ENCODE measurements at places on chromosomes 5 and 9.
A peak's percentile ranks its signal among the peaks of the same experiment; 100 is the strongest.

DNA sequence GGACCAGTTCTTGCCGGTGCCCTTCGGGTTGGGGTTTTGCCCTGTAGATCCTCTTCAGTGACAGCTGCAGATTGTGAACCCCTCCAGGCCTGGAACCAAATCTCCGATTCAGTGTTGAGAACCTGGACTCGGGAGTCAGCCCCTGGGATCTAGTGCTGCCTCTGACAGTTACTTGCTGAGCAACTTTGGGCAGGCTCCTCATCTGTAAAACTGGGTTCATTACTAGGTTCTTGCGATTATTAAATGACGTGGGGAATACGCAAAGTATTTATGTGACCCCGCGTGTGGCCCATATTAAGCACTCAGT lies 600 bp downstream of the ERCC6L2 start:
- no peak for DNase-seq

DNA sequence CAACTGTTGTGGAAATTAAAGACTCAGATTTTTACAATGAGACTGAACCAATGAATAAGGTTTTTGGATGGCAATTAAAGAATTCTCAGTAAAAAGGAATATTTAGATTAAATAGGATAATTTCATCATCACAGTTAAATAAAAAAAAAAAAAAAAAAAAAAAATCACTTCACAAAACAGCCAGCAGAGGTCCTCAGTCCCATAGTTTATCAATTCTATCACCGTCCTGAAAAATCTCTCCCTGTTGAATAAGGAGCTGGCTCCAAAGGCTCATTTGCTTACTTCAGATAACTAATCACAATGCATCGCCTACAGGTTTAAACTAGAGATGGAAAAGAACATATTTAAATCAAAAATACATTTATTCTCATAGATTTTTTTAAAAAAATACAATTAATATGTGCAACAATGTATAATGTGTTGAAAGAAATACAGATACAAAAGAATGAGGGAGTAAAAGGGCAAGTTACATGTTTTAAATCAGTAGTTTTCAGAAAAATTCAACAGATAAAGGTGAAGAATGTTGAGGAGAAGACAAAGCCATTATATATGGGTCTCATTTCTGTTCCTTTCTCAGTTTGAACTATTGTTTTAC lies 175.8 kb upstream of the CHD1 start:
- DNase-seq = no peak

- no peak for DNase-seq
These were observed 108.9 kb upstream of the SPRY4 start for GRCh38 chr5:142433526-142434321.

DNA sequence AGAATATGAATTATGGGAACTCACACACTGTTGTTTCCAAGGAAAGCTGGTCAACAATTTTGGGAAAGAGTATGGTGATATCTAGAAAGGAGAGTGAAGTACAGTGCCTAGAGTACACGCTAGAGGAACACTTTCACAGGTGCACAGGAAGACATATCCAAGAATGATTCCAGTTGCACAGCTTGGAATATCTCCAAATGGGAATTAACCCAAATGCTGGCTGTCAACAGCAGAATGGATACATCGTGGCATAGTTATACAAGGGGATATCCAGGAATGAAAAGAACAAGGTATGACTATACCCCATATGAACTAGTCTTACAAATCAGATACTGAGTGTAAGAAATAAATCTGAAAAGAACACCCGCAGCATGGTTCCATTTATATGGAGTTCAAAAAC lies 231.3 kb downstream of the FSTL4 start:
- DNase-seq = no peak

DNA sequence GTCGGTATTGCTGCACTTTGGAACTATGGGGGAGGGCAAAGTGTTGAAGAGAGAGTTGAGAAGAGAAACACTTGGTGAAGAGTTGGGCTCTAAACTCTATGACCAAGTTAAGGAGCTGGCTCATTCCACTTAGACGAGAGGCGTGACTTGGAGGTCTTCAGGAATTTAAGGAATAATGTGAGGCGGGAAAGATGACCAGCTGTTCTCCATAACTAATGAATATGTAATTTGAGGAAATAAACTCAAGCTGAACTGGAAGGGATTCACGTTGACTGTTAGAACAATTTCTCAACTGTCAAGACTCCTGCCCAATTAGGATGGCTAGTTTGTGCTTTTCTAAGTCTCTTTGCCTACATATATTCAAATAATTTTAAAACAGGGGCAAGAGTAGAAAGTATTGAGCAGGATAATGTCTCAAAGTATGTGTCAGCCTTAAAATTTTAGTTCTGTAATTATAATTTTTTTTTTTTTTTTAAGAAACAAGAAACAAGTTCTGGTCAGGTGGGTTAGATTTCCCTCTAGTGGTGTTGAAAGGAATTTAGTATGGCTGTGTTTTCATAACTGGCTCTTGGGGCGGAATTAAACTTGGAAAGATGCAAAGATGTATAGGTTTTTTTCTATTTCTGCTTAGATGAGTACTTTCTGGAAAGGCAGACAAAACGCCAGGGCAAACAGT lies 33.4 kb downstream of the TMEM252 start:
- peak; percentile 2 for DNase-seq

DNA sequence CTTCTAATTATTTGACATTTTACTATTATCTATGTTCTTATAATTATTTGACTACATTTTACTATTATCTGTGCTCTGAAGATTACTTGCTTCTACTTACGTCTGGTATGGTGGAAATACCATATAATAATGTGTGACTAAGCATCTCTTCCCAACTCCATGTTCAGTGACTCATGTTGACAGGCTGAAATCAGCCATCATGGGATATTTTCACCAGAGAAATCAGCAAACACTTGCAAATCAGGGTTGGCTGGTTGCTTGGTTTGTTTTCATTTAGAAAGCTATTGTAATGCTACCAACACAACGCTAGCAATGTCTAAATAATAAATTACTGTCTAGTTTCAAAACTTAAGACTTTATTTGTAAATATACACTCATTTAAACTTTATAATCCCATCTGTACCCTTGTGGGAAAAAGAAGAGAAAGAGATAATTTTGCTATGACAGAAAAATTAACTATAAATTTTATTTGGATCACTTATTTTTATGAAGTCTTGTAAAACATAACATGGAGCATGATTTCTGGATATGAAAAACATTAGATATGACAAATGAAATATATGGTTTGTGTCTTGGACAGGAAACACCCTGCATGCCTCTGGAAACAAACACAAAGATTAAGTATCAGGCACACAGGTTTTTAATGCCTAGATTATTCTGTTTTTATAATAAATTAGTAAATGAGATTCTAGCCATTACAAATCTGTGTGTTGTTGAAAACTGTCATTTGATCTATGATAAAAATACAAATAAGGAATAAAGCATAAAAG lies 337.6 kb downstream of the BNC2 start:
- DNase-seq = no peak

- DNase-seq = peak; percentile 38
These were observed 105.0 kb upstream of the FAM120A start for GRCh38 chr9:93346231-93347112.

GRCh38 chr5:160702311-160702803 lies 149.7 kb downstream of the ATP10B start:
- DNase-seq = no peak

- DNase-seq = no peak
These were observed 5.9 kb upstream of the PRKACG start for GRCh38 chr9:69019808-69020207.

GRCh38 chr9:22102146-22103053 lies 93.3 kb upstream of the CDKN2B start:
- DNase-seq = no peak

DNA sequence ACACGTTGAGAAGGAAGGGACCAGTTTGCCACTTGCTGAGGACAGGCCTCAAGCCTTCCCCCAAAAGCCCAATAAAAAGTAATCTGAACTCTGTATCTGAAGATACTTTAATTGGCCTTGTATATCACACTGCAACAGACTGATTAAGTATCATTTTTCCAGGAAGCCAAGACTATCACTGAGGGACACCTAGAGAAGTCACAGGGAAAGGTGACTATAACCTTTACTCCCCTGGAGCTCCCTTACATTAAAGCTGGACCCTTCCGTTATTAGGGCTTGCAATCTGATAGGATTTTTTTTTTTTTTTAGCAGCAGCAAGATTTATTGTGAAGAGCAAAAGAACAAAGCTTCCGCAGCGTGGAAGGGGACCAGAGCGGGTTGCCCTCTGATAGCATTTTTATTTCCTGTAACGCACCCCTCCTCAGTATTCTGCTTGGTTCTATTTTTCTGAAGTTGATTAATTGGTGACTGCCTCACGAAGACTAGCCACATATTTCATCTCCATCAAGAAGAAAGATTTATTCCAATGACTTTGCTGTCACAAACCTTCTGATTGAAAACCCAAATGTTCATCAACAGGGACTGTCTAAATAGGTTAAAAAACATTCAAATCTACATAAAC lies 2.7 kb downstream of the CDC14B start:
- DNase-seq = no peak

- DNase-seq = peak; percentile 21
These were observed 15.0 kb upstream of the DAB2IP start for GRCh38 chr9:121636341-121636865.

GRCh38 chr5:107028938-107029337 lies 641.8 kb downstream of the EFNA5 start:
- no peak for DNase-seq

DNA sequence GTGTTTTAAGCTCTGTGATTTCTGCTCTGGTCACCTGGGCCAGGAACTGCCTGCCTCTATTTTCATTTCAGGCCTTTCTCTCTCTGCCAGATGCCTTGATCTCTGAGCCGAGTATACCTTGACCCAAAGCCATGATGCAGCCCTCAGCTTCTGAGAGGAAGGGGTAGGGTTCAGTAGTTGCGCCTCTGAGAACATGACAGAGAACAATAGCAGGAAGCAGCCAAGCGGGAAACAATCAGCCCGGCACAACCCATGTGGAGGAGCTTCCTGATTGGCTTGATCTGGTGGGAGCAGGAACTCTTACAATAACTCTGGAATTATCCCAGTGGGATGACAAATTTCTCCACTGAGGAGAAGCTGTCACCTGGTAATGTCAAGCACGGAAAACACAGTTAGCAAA lies 127.4 kb downstream of the PALM2AKAP2 start:
- DNase-seq = no peak

GRCh38 chr9:76216161-76216649 lies 178.0 kb downstream of the RFK start:
- DNase-seq = no peak

GRCh38 chr9:104772714-104773510 lies 9.0 kb downstream of the NIPSNAP3B start:
- DNase-seq = no peak

DNA sequence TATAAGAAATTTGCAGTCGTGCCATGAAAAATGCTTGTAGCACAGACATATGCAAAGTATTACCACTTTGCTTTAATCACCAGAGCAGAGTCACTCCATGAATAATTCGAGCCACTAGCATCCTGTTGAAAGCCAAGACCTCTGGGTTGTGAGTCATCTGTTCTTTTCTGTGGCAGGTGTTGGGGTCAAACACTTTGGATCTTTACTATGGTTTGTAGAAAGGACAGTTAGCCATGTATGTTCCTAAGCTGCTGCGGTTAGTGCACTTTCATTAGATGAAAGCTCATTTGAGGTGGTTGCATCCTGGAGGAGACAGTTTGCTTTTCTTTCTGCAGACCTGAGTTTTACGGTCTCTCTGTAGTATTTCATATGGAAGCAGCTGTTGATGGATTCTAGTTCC lies 223.7 kb downstream of the DMRT2 start:
- no peak for DNase-seq

DNA sequence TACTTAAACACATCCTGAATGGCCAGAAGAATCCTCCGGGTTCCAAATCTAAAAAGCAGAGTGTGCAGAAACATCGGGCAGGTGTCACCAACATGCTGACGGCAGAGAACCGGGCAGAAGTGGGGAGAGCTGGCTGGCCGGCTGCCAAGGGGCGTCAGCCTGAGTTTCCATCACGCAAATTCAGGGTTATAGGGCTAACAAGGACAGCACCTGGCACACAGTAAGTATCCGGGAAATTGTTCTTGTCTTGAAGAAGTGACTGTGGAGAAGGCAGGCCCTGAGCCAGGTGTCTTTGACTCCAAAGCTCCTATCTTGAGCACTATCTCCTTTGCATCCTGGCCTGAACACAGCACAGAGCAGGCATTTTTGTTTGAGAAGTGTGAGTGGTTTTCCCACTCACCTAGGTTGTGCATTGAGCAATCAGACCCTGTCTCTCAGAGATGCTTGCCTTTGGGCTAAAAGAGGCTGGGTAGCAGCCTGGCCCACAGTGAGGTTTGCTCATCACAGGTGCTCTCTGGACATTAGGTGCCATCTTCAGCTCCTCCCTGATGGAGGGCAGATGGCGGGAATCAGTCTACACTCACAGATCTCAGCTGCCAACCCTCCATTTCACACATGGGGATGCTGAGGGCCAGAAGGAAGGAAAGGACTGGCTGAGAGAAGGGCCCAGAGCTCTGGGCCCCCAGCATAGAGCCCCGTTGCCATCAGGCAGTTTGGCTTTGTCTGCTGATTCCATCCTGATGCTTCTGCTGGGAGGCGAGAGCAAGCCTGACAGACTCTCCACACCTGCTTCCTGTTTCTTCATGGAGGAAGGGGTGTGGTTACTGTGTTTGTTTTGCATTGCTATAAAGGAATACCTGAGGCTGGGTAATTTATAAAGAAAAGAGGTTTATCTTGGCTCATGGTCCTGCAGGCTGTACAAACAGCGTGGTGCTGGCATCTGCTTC lies 52.8 kb downstream of the WHRN start:
- peak; percentile 44 for DNase-seq

- DNase-seq = no peak
These were observed 9.8 kb downstream of the SLC31A2 start for GRCh38 chr9:113160571-113160970.

DNA sequence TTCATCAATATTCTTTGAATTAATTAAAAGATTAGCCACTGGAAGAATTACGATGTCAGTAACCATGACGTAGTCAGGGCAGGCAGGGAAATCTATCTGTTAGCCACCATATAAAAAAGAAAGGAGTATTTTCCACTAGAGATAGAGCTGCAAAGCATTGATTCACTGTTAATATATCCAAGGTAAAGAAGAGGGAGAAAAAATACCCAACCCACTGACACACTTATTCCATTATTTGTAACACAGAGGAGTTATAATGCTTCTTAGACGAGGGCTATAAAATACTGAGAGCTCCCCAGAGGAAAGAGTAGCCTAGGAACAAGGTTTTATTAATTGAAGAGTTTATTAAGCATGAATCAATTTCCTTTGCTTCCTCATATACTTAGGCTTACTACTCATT lies 382.2 kb upstream of the CDH6 start:
- DNase-seq = no peak

GRCh38 chr5:115940080-115940810 lies 22.0 kb upstream of the LVRN start:
- DNase-seq = peak; percentile 8

DNA sequence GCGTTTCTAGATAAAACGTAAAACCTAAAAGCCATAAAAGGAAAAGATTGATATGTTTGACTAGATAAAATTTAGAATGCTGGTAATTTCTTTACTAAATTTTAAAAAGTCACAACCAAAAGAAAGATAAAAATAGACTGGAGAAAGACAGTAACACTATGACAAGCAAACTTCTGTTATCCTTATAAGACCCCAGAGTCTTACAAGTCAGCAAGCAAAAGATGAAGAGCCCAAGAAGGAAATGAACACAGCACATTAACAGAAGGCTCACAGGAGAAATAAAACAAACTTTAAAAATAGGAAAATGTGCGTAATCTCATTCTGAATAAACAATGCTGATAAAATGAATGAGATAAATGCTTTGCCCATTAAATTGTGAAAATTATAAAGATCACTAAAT lies 29.7 kb downstream of the IL7R start:
- DNase-seq = no peak

GRCh38 chr5:166379517-166379916 lies 1911.9 kb upstream of the WWC1 start:
- DNase-seq = no peak
